Naive thymus-derived CD8-positive, alpha-beta T cell (primary cell): ENCODE measurements at places on chromosomes 2 and 18.

- DNase-seq, result no peak
Observed at GRCh38 chr2:197010200-197011020, 83.9 kb upstream of the PGAP1 start.

- no peak for DNase-seq
Observed at GRCh38 chr18:45652303-45653080, 37.2 kb downstream of the SLC14A2 start.

GRCh38 chr2:224426656-224427055 lies 24.7 kb upstream of the FAM124B start:
- no peak for DNase-seq

DNA sequence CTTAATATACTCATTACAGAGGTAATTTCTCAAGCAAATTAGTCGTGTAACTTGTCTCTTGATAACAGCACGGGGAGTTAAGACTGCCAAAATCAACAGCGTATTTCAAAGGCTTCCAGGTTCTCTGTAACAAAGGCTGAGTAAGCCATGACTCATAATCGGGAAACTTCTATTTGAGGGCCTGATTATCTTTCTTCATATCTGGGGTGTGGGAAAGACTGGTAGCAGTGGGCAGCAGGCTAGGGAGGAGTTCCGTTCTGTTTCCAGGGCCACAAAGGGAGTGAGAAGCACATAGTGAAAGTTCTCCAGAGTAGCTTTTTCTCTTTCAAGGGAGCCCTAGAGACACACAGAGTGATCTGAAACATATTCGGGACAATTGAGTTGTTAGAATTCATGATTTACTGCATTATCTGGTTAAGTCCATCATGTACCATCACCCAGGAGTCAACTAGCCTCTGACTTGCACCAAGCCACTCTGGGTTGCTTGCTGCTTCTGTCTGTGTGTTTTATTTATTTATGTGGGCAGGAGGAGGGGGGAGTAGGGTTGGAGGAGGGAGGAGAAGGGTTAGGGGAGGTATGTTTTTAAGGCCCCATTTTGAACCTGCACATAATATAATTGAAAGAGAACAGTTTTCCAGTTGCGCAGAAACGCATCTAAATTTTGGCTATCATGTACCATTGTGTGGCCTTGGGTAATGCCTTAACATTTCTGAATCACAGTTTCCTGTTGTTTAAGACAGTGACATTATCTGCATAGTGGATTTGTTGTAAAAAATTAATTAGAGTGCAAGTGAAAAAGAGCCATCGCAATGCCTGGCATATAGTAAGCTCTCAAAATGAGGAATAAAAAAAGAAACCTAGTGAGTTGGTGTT lies 80.5 kb upstream of the ITPRID2 start:
- DNase-seq, result no peak

DNA sequence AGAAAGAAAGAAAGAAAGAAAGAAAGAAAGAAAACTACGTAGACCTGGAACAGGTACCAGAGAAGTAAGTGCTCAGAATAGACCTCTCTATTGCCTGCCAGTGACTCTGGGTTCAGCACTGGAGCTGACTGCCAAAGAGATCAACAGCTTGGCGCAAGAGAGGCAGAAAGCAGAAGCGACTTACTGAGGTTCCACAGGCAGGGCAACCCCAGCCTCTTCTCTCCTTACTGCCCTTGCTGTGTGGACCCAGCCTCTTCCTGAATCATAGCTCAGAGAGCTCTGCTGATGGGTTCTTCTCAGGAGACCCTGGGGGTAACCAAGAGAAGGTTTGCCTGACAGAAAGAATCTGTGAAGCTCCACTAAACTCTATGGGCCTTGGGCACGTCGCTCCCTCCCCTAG lies 7.1 kb downstream of the CAPN13 start:
- no peak for DNase-seq

GRCh38 chr2:168180483-168180882 lies 66.9 kb downstream of the STK39 start:
- DNase-seq, result no peak

DNA sequence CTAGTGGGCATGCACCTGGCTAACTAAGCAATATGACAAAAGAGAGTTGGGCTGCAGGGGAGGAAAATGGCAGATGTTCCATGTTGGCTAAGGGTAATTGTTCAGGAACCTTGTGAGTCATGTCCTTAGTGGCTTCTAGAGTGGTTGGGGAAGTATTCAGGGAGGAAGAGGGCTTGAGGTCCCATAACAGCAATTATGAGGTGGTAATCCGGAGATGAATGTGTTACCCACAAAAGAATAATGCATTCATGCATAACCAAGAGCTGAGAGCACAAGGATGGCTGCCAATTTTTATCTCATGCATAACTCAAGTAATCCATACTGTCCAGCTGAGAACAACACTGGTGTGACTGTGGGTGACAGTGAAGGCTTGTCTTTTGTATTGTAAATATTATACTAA lies 42.9 kb downstream of the TMEFF2 start:
- no peak for DNase-seq

DNA sequence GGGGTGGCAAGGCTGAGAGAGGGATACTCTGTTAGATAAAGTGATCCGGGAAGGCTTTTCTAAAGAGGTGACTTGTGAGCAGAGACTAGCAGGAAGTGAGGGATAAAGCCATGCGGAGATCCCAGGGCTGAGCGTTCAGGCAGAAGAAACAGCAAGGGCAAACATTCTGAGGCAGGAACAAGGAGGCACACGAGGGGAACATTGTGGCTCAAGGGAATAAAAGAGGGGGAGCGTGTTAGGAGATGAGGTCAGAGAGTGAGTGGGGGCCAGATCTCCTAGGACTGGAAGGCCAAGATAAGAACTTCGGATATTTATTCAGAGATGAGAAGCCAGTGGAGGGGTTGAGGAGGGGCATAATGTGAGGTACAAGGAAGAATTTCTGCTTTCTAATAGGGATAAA lies 67.1 kb downstream of the ACTR2 start:
- DNase-seq, result no peak
